Pancreas (tissue), 10 donors: ENCODE measurements at places on chromosomes 7 and 10. TPM values are rescaled to one million over a fixed set of nuclear protein-coding genes. Genes with fewer than 3 reads are reported as not detected.

The MSANTD7 gene
- 3.3 TPM for total RNA-seq

The EPHA1 gene
- total RNA-seq = 9.0 TPM

The CCDC3 gene
- 2.1 TPM for total RNA-seq

The CPA1 gene
- total RNA-seq = 44,423 TPM
